ENCODE measurements at places on chromosomes 5 and 9.

- H3K27ac ChIP-seq: no peak overlapping the region
- H3K27me3 ChIP-seq: no peaks in the 10 kb centered on the region
- H3K4me1 ChIP-seq: peaks cover 48% of the 10 kb centered on the region
- H3K36me3 ChIP-seq: no peaks in the 10 kb centered on the region
- no peak for DNase-seq
Measured at GRCh38 chr9:81591791-81592190, 97.6 kb downstream of the TLE1 start.

GRCh38 chr9:7315746-7316145 lies 483.8 kb downstream of the DMAC1 start:
- no peak overlapping the region for H3K27ac ChIP-seq
- H3K4me1 ChIP-seq: no peaks in the 10 kb centered on the region
- no peaks in the 10 kb centered on the region for H3K27me3 ChIP-seq
- DNase-seq: no peak
- H3K36me3 ChIP-seq: no peaks in the 10 kb centered on the region
- no peak overlapping the region for H3K4me3 ChIP-seq

- no peak overlapping the region for H3K27ac ChIP-seq
- no peak overlapping the region for H3K4me3 ChIP-seq
- DNase-seq: no peak
- H3K27me3 ChIP-seq: peaks cover 12% of the 10 kb centered on the region
- H3K4me1 ChIP-seq: peaks cover 63% of the 10 kb centered on the region
Measured at GRCh38 chr9:1051210-1051583, 1.0 kb downstream of the DMRT2 start.

- no peaks in the 10 kb centered on the region for H3K4me1 ChIP-seq
- H3K27ac ChIP-seq: no peak overlapping the region
- no peaks in the 10 kb centered on the region for H3K27me3 ChIP-seq
- no peak for DNase-seq
- no peak overlapping the region for H3K4me3 ChIP-seq
- no peaks in the 10 kb centered on the region for H3K36me3 ChIP-seq
Measured at GRCh38 chr5:93893075-93893474, 151.7 kb upstream of the POU5F2 start.

- no peak overlapping the region for H3K27ac ChIP-seq
- peaks cover 7% of the 10 kb centered on the region for H3K27me3 ChIP-seq
- no peak overlapping the region for H3K4me3 ChIP-seq
- no peaks in the 10 kb centered on the region for H3K4me1 ChIP-seq
- H3K36me3 ChIP-seq: no peaks in the 10 kb centered on the region
- DNase-seq: no peak
Measured at GRCh38 chr9:115058684-115059315, 59.2 kb downstream of the TNC start.

DNA sequence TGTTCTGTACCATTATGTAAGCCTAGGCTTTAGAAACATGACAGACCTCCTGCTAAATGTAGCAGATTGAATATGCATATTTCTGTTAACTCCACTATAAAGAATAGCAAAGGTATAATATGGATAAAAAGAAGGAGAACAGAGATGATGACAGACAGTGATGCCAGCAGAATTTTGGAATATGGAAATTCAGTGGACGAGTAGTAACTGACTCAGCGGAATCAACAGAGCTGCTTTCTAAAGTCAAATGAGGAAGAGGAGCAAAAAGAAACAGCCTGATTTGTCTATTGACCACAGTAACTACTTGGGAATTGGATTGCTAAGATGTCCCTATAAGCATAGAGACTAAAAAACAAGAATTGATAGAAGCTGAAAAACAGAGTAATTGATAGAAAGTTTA lies 8.0 kb downstream of the GPR21 start:
- H3K4me1 ChIP-seq: peaks cover 10% of the 10 kb centered on the region
- no peak overlapping the region for H3K4me3 ChIP-seq
- no peak overlapping the region for H3K27ac ChIP-seq
- no peak for DNase-seq
- no peaks in the 10 kb centered on the region for H3K27me3 ChIP-seq

- H3K27ac ChIP-seq: no peak overlapping the region
- H3K4me1 ChIP-seq: no peaks in the 10 kb centered on the region
- DNase-seq: no peak
Measured at GRCh38 chr5:168172760-168173223, 118.7 kb upstream of the WWC1 start.

GRCh38 chr9:89994988-89995613 lies 390.3 kb downstream of the GADD45G start:
- H3K36me3 ChIP-seq: no peaks in the 10 kb centered on the region
- H3K27me3 ChIP-seq: no peaks in the 10 kb centered on the region
- peaks cover 9% of the 10 kb centered on the region for H3K4me1 ChIP-seq
- no peak overlapping the region for H3K4me3 ChIP-seq
- DNase-seq: no peak
- peak overlapping the region; percentile 82 for H3K27ac ChIP-seq

- no peaks in the 10 kb centered on the region for H3K36me3 ChIP-seq
- H3K27me3 ChIP-seq: no peaks in the 10 kb centered on the region
- H3K27ac ChIP-seq: no peak overlapping the region
- DNase-seq: no peak
- H3K4me3 ChIP-seq: no peak overlapping the region
- no peaks in the 10 kb centered on the region for H3K4me1 ChIP-seq
Measured at GRCh38 chr5:81495286-81495685, 101.4 kb upstream of the ACOT12 start.

- no peaks in the 10 kb centered on the region for H3K27me3 ChIP-seq
- H3K4me3 ChIP-seq: peak overlapping the region; percentile 32
- H3K4me1 ChIP-seq: peaks cover 86% of the 10 kb centered on the region
Measured at GRCh38 chr5:119332978-119333401, 22.8 kb upstream of the TNFAIP8 start.

DNA sequence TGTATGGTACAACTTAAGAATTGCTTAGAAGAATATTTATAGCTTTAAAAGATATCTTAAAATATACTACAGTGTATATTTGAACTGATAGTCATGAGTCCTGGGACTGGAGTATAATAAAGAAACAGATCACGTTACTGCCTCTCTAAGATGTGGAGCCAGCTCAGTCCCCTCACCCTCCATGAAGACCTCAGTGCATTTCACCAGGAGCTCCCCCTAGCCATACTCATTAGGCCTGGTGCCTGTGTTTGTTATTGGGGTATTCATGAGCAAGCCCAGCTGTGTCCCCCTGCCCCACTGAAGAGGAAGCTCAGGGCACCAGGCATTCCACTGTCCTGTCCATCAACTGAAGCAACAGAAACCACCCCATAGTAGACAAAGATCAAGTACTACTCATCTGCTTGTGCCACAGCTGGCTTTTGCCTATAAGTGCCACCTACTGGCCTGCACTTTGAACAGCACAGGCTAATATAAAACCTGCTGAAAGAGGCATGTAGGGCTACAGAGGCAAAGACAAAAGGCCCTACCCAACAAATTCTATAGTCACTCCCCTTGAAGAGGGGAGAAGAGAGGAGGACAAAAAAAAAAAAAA lies 850.2 kb upstream of the NUDT12 start:
- no peaks in the 10 kb centered on the region for H3K4me1 ChIP-seq
- no peak overlapping the region for H3K27ac ChIP-seq
- H3K4me3 ChIP-seq: no peak overlapping the region
- H3K27me3 ChIP-seq: no peaks in the 10 kb centered on the region
- no peak for DNase-seq
- H3K36me3 ChIP-seq: no peaks in the 10 kb centered on the region

- no peak overlapping the region for H3K27ac ChIP-seq
- no peak overlapping the region for H3K4me3 ChIP-seq
- peaks cover 70% of the 10 kb centered on the region for H3K36me3 ChIP-seq
- H3K27me3 ChIP-seq: no peaks in the 10 kb centered on the region
- H3K4me1 ChIP-seq: no peaks in the 10 kb centered on the region
- DNase-seq: no peak
Measured at GRCh38 chr9:127506814-127507750, 55.8 kb downstream of the LRSAM1 start.

DNA sequence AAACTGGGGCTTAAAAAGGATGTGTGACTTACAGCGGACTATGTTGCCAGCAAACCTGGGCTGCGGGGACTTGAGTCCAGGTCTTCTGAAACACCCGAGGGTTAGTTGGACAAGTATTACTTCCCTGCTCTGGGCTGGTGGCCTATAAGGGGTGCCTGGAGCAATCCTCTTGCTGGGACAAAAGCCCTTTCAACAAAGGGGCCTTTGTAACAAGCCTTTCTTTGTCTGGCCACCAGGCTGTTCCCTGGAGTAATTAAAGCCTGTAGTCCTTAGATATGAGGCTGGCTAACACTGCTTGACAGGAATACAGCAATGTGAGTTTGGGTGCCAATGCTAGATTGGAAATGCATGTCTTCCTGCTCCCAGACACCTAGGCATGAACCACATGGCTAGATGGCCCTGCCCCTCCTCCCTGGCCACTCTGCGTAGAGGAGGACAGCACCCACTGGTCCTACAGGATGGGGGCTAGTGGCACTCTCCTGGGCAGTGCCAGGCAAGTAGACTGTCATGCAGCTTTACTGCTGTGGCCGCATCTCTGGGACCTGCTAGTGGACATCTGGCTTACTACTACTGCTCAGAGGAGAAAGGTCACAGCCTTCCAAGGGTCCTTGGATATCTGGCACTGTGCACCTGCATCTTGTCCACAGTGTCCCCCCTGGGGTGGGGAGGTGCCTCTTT lies 343.1 kb downstream of the ZSWIM6 start:
- no peaks in the 10 kb centered on the region for H3K27me3 ChIP-seq
- H3K27ac ChIP-seq: no peak overlapping the region
- H3K4me3 ChIP-seq: no peak overlapping the region

DNA sequence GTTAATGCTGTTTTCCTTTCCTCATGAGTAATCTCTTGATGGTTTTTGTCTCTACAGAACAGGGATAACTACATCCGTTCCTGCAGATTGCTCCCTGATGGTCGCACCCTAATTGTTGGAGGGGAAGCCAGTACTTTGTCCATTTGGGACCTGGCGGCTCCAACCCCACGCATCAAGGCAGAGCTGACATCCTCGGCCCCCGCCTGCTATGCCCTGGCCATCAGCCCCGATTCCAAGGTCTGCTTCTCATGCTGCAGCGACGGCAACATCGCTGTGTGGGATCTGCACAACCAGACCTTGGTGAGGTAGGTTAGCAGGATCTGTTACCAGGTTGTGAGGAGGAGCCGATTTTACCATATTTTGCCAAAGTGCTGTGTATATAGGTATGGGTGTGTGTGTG lies 148.2 kb downstream of the TLE4 start:
- DNase-seq: peak; percentile 57
- peaks cover 100% of the 10 kb centered on the region for H3K36me3 ChIP-seq
- H3K27me3 ChIP-seq: no peaks in the 10 kb centered on the region

GRCh38 chr5:142861011-142861410 lies 90.8 kb downstream of the ARHGAP26 start:
- peaks cover 44% of the 10 kb centered on the region for H3K4me1 ChIP-seq
- no peak overlapping the region for H3K27ac ChIP-seq
- no peaks in the 10 kb centered on the region for H3K27me3 ChIP-seq
- no peaks in the 10 kb centered on the region for H3K36me3 ChIP-seq
- no peak for DNase-seq
- H3K4me3 ChIP-seq: no peak overlapping the region

DNA sequence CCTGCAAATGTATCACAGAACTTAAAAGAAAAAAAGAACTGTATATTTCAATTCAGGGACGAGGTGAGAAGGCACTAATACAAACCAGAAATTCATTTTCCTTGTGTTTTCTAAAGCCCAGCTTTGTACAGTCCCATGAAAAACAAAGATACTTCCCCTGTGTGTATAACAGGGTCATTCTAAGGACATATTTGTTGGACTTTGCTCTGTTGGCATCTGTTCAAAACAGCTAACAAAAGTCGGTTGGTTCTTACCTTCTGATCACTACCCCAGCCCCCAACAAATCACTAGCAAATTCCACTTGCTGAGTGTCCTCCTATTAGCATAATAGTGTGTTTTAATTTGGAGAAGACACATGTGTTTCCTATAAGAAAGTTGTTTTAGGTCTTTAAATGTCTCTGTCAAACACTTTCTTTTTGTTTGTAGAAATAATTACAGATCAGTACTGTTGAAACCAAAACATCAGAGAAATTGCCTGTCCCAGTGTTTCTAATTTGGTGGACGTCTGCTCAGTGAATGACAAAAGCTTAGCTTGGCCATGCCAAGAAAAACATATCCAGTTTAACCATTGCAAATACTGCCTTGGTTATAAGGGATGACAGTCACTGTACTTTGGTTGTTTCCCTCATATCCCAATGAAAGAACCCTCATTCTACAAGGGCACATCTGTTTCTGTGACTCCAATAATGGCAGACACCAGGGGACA lies 480.5 kb downstream of the EBF1 start:
- DNase-seq: no peak
- no peaks in the 10 kb centered on the region for H3K27me3 ChIP-seq
- no peak overlapping the region for H3K4me3 ChIP-seq

GRCh38 chr5:158819840-158820620 lies 279.7 kb downstream of the EBF1 start:
- H3K4me1 ChIP-seq: peaks cover 81% of the 10 kb centered on the region
- peak overlapping the region; percentile 75 for H3K27ac ChIP-seq
- H3K36me3 ChIP-seq: peaks cover 10% of the 10 kb centered on the region
- H3K4me3 ChIP-seq: no peak overlapping the region

- no peaks in the 10 kb centered on the region for H3K27me3 ChIP-seq
- H3K27ac ChIP-seq: no peak overlapping the region
- DNase-seq: no peak
- H3K36me3 ChIP-seq: no peaks in the 10 kb centered on the region
Measured at GRCh38 chr5:95712347-95712958, 18.7 kb upstream of the RHOBTB3 start.

DNA sequence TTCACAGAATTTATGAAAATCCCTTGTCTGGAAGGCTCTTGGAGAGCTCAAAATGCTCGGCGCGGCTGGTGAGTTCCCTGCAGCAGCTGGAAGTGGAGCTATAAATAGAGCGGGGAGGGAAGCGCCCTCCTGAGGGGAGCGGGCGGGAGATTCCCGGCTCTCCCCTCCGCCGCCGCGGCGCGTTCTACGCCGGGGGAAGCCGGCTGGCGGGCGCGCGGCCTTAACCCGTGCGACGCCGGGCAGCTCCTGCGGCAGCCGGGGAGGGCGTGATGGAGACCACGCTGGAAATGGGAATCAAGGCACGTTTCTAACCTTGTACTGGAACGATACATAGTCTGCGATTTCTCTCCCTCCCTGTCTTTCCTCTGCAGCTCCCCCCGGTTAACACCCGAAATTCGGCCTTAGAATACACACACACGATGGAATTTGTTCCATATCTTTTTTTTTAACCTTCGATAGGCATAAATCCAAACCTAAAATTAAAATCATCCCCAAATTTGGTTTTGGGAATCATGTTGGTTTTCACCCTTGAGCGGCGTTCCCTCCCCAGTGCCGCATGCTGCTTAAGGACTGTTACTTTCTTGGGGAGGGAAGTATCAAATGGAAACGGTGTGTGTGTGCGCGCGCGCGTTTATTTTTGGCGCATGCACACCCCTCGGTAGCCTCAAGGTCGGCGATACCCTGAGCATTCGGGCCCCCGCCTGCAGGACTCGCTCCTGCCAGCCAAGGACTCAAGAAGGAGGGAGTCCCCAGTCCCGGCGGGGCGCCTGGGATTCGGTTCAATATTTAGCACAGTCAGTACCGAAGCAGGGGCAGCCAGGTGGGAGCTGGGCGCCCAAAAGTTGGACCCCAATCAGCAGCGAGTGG lies 306.3 kb upstream of the KCNN2 start:
- H3K27ac ChIP-seq: no peak overlapping the region
- H3K36me3 ChIP-seq: no peaks in the 10 kb centered on the region
- DNase-seq: no peak
- peaks cover 17% of the 10 kb centered on the region for H3K27me3 ChIP-seq
- H3K4me1 ChIP-seq: peaks cover 15% of the 10 kb centered on the region
- peak overlapping the region; percentile 24 for H3K4me3 ChIP-seq

Measured in spleen (tissue), 13 donors.